ENCODE measurements at places on chromosomes 3 and 15.

DNA sequence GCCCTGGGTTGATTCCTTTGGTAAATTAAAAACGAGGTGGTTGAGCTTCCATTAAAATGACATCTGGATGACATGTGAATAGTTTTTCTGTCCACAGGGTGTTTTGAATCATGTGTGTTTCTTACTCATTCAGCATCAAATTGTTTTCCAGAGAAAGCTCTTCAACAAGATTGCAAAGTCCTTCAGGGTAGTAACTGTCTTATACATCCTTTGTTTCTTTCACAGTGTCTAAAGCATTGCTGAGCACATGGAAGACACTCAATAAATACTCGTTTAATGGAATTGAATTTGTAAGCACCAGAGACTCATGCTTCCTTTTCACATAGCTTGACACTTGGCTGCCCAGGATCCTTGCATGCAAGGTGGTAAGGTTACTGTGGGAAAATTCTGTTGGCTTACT, 223.1 kb upstream of the CNTN6 start:
- no peak for DNase-seq

DNA sequence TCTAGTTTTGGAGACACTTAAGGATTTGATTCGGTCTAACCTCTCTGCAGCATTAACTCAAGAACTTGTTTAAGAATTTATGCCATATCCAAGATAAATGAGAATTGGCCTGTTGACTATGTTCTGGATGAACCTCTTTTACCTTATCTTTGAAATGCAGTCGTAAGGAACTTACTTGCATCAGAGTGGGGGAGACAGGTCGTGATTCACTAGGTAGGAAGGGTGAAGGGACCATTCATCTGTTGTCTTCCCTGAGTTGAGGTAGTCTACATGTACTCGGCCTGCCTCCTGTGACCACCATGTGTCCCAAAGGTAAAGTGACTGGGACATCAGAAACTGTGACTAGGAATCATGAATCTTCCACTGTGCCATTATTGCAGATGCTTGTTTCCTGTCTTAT, 248.0 kb upstream of the P2RY1 start:
- DNase-seq, result no peak

DNA sequence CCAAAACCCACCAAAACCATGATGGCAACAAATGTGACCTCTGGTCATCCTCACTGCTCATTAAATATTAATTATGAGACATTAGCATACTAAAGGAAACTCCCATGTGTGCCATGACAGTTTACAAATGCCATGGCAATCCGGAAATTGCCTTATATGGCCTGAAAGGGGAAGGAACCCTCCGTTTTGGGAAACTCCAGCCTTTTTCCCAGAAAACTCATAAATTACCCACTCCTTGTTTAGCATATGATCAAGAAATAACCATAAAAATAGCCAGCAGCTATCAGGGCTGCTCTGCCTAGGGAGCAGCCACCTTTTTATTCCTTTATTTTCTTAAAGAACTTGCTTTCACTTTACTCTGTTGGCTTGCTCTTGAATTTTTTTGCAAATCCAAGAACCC, 992.7 kb downstream of the NTRK3 start:
- no peak for DNase-seq

GRCh38 chr3:168165390-168166269, 69.9 kb upstream of the GOLIM4 start:
- DNase-seq, result peak; percentile 20

GRCh38 chr15:88249220-88249619, 7.3 kb downstream of the NTRK3 start:
- DNase-seq, result no peak

GRCh38 chr15:59543721-59544547, 67.6 kb upstream of the GCNT3 start:
- no peak for DNase-seq

GRCh38 chr3:142866841-142867631, 21.8 kb downstream of the PCOLCE2 start:
- no peak for DNase-seq

DNA sequence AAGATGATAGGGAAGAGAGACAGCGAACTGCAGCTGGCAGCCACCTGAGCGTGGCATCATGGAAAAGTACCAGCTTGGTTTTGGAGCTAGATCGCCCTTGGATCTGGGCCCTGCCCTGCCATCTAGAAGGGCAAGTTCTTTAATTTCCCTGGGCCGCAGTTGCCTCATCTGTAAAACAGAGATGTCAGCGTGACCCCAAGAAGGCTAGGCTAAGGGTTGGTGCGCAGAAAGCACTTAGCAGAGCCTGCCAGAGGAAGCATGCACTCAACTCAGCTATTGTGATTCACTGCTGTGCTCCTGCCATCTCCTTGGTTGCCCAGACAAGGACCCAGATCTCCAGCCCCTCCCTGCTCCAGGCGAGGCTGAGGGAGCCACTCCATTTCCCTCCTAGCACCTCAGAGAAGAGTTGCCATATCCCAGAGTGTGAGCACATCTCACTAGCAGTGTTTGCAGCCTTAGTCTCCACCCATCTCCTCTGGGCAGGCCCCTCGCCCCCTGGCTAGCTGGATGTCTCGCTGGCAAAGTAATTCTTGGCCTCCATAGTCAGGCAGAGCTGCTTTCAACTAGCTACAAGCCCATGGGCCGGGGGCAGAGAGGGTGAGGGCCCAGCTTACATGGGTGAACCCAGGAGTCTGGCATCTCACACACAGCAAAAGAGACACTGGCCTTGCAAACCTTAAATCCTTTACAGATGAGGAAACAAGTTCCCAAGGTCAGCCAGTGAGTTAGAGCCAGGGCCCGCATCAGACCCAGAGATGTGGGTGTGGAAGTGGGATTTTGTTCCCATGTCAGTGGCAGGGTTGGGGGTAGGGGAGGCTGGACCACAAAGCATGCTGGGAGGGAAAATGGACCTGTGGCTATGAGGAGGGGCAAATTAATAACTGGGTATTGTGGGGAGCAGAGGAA, 280.7 kb upstream of the TLE3 start:
- no peak for DNase-seq

- DNase-seq, result no peak
These were observed 23.0 kb downstream of the TPM1 start for GRCh38 chr15:63065262-63066221.
